SK-MEL-5 (cell line): ENCODE measurements at places on chromosomes 16 and 17. TPM values are rescaled to one million over a fixed set of nuclear protein-coding genes. Genes with fewer than 3 reads are reported as not detected.
A peak's percentile ranks its signal among the peaks of the same experiment; 100 is the strongest.

GRCh38 chr17:16463358-16464302, 28.4 kb downstream of the LRRC75A start:
- DNase-seq = peak; percentile 70

The KRT13 gene
- not detected in 2 replicates for total RNA-seq

GRCh38 chr16:87389245-87389644, 2.9 kb upstream of the MAP1LC3B start:
- DNase-seq = no peak

DNA sequence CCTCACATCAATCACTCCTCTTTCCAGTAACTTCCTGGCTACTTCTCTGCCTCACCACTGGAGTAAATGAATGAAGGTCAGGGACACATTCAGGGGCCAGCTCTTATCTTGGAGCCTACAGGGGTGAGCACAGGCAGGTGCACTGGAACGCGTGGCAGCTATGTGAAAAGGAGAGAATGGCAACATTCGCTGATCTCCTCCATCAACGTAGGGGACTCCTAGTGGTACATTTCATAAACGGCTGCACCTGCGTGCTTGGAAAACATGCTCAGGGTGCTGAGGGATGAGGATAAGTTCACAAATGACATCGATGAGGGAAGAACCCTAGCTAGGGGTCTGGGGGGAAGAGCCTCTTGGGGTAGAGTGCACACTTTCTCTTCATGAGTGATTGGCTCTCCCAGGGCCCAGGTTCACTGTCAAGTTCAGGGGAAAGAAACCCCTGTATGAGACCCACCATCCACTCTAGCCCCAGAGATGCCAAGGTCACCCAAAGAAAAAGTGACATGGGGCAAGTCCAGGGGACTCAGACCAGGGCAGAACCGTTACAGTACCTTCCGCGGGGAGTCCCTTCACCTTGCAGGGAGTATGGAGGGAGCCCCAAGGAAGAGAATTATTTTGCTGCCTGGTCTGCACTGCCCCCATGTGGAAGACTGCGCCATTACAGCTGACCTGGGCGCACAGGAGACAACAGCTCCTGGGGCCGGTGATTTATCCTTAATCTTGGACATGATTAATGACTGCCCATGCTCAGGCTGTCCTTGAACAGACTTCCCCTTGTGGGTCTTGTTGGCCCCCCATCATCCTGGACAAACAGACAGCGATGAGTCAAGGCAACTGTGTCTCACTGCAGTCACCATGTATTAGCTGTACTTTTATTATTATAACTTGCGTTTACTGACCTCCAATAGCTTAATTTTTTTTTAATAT, 30.1 kb downstream of the VAC14 start:
- peak; percentile 56 for DNase-seq

GRCh38 chr16:54976651-54977200, 46.1 kb downstream of the IRX5 start:
- DNase-seq = no peak
